GM23338 (cell line): ENCODE measurements at places on chromosomes 5 and 9. TPM values are rescaled to one million over a fixed set of nuclear protein-coding genes. Genes with fewer than 3 reads are reported as not detected.

DNA sequence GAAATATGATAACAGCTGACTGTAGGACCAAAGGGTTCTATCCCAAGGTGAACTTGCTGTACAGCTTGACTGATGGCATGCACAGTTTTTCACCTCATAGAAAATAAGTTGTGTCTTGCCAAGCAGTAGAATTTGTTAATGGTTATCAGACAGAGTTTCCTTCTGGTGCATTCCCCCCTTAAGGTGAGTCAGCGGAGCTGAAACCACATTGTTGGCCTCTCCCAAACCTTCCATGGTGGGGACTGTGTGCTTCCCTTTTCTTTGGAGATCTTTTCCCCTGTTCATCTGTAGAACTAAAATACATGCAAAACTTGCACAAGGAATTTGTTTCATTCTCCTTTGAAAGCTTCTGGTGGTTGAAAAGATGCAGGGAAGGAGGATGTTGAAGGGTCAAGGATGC, 179.8 kb downstream of the FGF1 start:
- no peak overlapping the region for H3K27ac ChIP-seq
- H3K4me3 ChIP-seq = no peak overlapping the region
- no peaks in the 10 kb centered on the region for H3K27me3 ChIP-seq
- no peaks in the 10 kb centered on the region for H3K36me3 ChIP-seq
- no peak for DNase-seq

DNA sequence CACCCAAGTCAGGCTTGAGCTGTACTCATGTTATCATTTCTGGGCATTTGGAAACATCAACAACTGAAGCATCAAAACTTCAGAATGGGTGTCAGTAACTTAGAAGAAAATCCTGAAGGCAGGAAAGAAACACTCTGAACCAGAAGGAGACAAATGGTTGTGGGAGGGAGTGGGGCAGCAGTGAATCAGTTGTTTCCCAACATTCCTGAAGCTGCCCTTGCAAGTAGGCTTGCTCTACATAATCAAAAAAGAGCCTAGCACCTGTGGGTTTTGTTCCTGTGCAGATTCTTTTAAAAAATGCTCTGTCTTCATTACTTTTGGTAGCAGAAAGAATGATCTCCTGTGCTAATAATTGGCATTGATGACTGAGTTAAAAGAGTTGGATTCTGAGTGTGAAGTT, 424.2 kb upstream of the GRIA1 start:
- DNase-seq = peak; percentile 4
- H3K27ac ChIP-seq = no peak overlapping the region
- H3K4me3 ChIP-seq = no peak overlapping the region
- H3K27me3 ChIP-seq = no peaks in the 10 kb centered on the region
- no peaks in the 10 kb centered on the region for H3K36me3 ChIP-seq

DNA sequence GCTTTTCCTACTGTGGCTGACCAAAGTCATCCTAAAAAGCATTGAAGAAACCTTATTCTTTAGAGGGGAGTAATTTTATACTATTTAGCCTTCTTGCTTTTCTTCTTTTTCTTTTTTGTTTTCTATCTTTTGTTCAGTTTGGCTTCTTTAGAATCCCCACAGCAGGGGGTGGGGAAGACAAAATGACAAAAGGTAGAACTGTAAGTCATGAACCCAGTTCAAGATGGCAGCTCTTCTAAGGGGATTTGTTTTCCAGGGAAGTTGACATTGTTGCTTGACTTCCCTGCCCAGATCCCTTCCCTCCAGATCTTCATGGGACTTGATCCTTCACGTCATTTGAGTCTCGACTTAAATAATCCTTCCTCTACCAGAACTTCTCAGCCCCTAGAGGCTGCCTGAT, 692.4 kb upstream of the DMAC1 start:
- no peak overlapping the region for H3K27ac ChIP-seq
- H3K4me3 ChIP-seq = no peak overlapping the region
- no peaks in the 10 kb centered on the region for H3K27me3 ChIP-seq
- no peaks in the 10 kb centered on the region; the same call in 1 of the 2 replicates for H3K4me1 ChIP-seq
- no peaks in the 10 kb centered on the region for H3K36me3 ChIP-seq

Gene PCSK1
- total RNA-seq = 2.7 and 6.2 TPM in 2 replicates

DNA sequence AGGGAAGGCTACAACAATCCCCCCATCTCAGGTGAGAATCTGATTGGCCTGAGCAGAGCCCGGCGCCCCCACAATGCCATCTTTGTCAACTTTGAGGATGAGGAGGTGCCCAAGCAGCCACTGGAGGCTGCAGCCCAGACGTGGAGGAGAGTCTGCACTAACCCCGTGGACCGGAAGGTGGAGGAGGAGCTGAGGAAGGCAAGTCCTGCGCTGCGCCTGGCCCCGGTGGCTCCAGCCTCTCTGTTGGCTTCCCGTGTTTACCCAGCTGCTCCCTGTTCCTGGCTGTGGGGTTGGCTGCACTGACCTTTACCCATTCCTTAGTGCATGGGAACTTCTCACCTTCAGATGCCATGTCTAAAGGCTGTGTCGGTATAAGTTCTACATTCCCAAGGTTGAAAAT, 11.0 kb upstream of the CEL start:
- no peak for DNase-seq
- no peaks in the 10 kb centered on the region for H3K4me1 ChIP-seq
- H3K36me3 ChIP-seq = peaks cover 4% of the 10 kb centered on the region; the same call in 1 of the 2 replicates
- no peak overlapping the region for H3K4me3 ChIP-seq

GRCh38 chr5:180785794-180786221, 16.8 kb downstream of the MGAT1 start:
- peak overlapping the region; percentile 37 for H3K4me3 ChIP-seq
- H3K4me1 ChIP-seq = peaks cover 29% of the 10 kb centered on the region
- H3K27me3 ChIP-seq = no peaks in the 10 kb centered on the region
- peak; percentile 91 for DNase-seq
- H3K27ac ChIP-seq = peak overlapping the region; percentile 95

- peaks cover 23% of the 10 kb centered on the region for H3K4me1 ChIP-seq
- peaks cover 98% of the 10 kb centered on the region for H3K27me3 ChIP-seq
- peak overlapping the region; percentile 67 for H3K4me3 ChIP-seq
- H3K36me3 ChIP-seq = no peaks in the 10 kb centered on the region
- DNase-seq = no peak
Observed at GRCh38 chr9:130665029-130665430, 636 bp downstream of the PRDM12 start.

- H3K4me1 ChIP-seq = peaks cover 12% of the 10 kb centered on the region
- no peak overlapping the region for H3K4me3 ChIP-seq
- no peaks in the 10 kb centered on the region for H3K36me3 ChIP-seq
- no peak for DNase-seq
- no peaks in the 10 kb centered on the region for H3K27me3 ChIP-seq
- no peak overlapping the region for H3K27ac ChIP-seq
Observed at GRCh38 chr5:171639966-171640365, 145.7 kb upstream of the SMIM23 start.

Gene PCDHGB3
- 4.8 and 5.8 TPM in 2 replicates for total RNA-seq

DNA sequence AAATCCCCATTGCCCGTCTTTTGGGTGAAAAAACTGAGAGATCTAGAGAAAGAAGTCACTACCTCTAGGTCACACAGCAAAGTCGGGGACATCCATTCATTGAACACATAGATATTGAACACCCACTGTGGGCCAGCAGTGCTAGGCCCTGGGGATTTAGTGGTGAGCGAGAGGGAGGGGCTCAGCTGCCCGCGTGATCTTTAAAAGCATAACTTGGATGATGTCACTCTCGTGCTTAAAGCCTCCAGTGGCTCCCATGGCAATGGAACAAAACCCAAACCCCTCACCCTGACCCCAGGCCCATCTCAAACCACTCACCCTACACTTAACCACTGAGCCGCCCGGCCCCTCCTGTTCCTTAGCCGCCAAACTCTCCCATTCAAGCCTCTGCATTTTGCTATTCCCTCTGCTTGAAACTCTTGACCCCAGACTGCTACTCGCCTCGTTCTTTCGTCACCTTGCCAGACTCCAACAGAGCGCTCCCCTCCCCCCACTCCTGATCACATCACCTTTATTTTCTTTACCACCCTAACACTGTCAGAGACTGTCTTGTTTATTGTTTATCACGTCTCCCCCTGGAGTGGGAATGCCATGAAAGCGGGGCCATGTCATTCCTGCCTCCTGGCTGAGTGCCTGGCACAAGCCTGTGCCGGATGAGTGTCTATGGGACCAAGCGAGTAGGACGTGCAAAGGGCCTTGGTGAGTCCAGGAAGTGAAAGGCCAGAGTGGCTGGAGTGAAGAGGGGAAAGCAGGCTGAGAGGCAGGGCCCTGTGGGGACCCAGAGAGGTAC, 710 bp upstream of the PIP5KL1 start:
- H3K27me3 ChIP-seq = peaks cover 11% of the 10 kb centered on the region
- peak overlapping the region; percentile 89 for H3K27ac ChIP-seq
- DNase-seq = peak; percentile 69
- H3K4me3 ChIP-seq = peak overlapping the region; percentile 70
- no peaks in the 10 kb centered on the region for H3K36me3 ChIP-seq

GRCh38 chr5:73452215-73452614, 3.6 kb upstream of the FOXD1 start:
- H3K27me3 ChIP-seq = peaks cover 65% of the 10 kb centered on the region
- peaks cover 26% of the 10 kb centered on the region for H3K4me1 ChIP-seq
- peak overlapping the region; percentile 51 for H3K4me3 ChIP-seq
- no peak for DNase-seq
- H3K36me3 ChIP-seq = no peaks in the 10 kb centered on the region

GRCh38 chr9:82682431-82682830, 380.5 kb downstream of the RASEF start:
- H3K27ac ChIP-seq = no peak overlapping the region
- no peaks in the 10 kb centered on the region for H3K27me3 ChIP-seq
- H3K4me3 ChIP-seq = no peak overlapping the region
- DNase-seq = no peak

GRCh38 chr5:1281038-1281882, 13.6 kb downstream of the TERT start:
- DNase-seq = no peak
- no peaks in the 10 kb centered on the region for H3K36me3 ChIP-seq
- no peak overlapping the region for H3K4me3 ChIP-seq

DNA sequence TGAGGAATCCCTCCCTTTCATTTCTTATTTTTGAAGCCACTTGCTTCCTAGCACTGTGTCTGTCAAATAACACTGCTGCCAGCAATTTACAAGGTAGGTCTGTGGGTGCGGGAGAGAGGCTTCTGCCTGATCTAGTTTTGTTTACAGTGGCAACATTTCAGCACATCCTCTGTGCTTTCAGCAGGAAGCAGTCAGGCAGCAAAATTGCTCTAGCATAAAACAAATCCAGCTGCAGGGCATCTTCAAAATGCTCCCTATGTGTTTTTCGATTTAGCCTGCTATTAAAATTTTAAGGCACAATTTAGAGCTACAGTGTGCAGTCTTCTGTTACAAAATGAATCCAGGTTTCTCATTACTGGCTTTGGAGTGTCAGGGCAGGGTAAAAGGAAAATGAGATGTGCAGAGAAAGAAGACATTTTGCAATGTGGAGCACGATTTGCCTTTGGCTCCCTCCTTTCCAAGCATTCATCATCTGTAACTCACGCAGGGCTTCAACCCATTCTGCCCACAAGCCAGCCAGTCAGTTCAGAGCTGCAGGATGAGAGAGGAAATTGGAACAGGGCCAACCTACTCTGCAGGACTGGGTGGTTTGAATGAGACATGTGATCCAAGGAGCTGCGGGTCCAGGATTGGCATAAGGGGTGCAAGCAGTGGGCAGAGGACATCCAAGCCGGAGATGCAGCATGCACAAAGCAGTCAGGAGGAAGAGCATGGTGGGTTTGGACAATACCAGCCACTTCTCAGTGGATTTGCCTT, 143.4 kb upstream of the APC start:
- H3K4me1 ChIP-seq = no peaks in the 10 kb centered on the region
- no peaks in the 10 kb centered on the region for H3K27me3 ChIP-seq
- H3K36me3 ChIP-seq = no peaks in the 10 kb centered on the region
- no peak overlapping the region for H3K27ac ChIP-seq
- DNase-seq = no peak

GRCh38 chr5:2752059-2752820, 763 bp upstream of the IRX2 start:
- H3K4me1 ChIP-seq = peaks cover 30% of the 10 kb centered on the region; the same call in 1 of the 2 replicates
- H3K4me3 ChIP-seq = peak overlapping the region; percentile 67
- peaks cover 4% of the 10 kb centered on the region; the same call in 1 of the 2 replicates for H3K36me3 ChIP-seq
- DNase-seq = peak; percentile 69

Gene WNT8A
- total RNA-seq = not detected in 2 replicates

DNA sequence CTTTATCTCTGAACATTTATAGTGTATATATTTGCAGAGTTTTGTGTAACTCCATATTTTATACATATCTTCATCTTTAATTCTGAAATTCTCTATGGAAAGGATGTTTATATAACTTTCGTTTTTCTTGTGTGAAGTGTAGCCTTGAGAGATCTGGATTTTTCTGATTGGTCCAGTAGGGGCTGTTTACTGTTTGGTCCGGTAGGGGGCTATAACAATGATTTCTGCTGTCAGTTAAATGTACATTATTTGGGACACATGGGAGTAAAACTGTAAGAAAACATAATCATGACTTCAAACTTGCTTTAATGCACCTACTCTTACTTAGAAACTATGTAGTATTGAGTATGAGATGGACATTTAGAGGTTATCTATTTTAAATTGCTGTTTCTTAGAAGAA, 527.1 kb upstream of the ARRDC3 start:
- no peaks in the 10 kb centered on the region for H3K36me3 ChIP-seq
- DNase-seq = no peak
- H3K27ac ChIP-seq = no peak overlapping the region
- no peaks in the 10 kb centered on the region for H3K4me1 ChIP-seq
- H3K4me3 ChIP-seq = no peak overlapping the region

- H3K27me3 ChIP-seq = peaks cover 32% of the 10 kb centered on the region
- H3K4me1 ChIP-seq = peaks cover 38% of the 10 kb centered on the region
- no peaks in the 10 kb centered on the region for H3K36me3 ChIP-seq
- H3K4me3 ChIP-seq = peak overlapping the region; percentile 67
- H3K27ac ChIP-seq = no peak overlapping the region
Observed at GRCh38 chr9:21559402-21560280, 77.5 kb upstream of the IFNE start.

DNA sequence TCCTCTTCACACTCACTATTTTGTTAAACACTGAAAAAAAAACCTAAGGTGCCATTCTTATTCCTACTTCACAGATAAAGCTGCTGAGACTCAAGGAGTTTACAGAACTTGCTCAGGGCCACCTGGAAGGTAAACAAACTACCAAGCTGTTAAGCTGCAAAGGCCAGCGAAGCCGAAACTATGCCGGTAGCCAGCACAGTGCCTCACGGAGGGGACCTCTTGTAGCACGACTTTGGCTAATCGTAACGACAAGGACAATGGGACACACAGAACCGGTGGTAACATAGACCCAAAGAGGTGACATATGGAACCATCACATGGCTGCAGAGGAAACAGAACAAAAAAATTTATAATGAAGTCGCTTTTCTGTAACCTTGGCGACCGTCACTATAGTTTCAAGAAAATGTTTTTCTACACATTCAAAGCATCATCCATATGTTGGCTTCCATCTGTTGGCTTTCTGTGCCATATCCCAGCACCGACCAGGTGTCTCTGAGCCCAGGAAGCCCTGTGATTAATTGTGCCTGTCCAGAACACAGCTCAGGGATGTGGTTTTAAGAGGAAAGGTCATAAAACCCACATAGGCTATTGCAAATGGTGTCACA, 60.3 kb downstream of the S1PR3 start:
- no peak overlapping the region for H3K27ac ChIP-seq
- DNase-seq = peak; percentile 13

Gene GPSM1
- total RNA-seq = 21.3 and 23.2 TPM in 2 replicates

GRCh38 chr5:175457466-175457865, 13.5 kb upstream of the DRD1 start:
- H3K27ac ChIP-seq = no peak overlapping the region
- no peaks in the 10 kb centered on the region for H3K36me3 ChIP-seq
- no peak overlapping the region for H3K4me3 ChIP-seq
- no peaks in the 10 kb centered on the region for H3K27me3 ChIP-seq
- peak; percentile 48 for DNase-seq

Gene SLC12A2
- 17.2 and 21.3 TPM in 2 replicates for total RNA-seq
